Right renal cortex interstitium (tissue), 3 donors: ENCODE measurements at places on chromosomes 3 and 15.

- DNase-seq: no peak
Measured at GRCh38 chr15:94240480-94240879, 9.1 kb downstream of the MCTP2 start.

- DNase-seq: no peak
Measured at GRCh38 chr3:194512895-194513601, 26.2 kb upstream of the ATP13A3 start.

DNA sequence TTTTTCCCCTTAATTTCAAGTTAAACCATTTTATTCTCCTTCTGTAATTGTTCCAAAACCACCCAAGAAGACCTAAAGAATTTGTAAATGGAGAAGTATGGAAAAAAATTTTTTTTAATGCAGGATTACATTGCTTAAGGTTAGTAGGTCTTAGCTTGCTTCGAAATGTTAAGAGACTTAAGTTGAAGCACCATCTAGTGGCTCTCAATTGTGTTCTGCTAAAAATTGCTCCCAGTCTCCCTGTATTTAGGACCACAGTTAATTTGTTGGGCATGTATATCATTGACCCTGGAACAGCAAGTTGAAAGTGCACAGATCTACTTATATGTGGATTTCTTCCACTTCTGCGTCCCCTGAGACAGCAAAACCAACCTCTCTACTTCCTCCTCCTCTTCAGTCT lies 32.4 kb downstream of the CD200R1L start:
- DNase-seq: no peak

DNA sequence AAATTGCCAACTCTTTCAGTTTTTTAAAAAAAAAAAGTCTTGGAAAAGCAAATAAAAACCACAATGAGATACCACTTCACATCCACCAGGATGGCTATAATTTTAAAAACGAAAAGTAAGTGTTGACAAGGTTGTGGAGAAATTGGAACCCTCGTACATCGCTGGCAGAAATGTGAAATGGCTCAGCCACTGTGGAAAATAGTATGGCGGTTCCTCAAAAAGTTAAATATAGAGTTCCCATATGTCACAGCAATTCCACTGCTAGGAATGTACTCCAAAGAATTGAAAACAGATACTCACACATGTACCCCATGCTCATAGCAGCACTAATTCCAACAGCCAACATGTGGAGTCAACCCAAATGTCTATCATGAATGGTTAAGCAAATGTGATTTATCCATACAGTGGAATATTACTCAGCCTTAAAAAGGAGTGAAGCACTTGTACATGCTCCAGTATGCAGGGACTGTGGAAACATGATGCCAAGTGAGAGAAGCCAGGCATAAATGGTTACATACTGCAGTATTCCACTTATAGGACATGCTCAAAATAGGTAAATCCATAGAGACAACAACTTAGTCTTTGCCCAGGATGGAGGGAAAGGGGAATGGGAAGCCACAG lies 73.8 kb upstream of the PCSK6 start:
- no peak for DNase-seq

DNA sequence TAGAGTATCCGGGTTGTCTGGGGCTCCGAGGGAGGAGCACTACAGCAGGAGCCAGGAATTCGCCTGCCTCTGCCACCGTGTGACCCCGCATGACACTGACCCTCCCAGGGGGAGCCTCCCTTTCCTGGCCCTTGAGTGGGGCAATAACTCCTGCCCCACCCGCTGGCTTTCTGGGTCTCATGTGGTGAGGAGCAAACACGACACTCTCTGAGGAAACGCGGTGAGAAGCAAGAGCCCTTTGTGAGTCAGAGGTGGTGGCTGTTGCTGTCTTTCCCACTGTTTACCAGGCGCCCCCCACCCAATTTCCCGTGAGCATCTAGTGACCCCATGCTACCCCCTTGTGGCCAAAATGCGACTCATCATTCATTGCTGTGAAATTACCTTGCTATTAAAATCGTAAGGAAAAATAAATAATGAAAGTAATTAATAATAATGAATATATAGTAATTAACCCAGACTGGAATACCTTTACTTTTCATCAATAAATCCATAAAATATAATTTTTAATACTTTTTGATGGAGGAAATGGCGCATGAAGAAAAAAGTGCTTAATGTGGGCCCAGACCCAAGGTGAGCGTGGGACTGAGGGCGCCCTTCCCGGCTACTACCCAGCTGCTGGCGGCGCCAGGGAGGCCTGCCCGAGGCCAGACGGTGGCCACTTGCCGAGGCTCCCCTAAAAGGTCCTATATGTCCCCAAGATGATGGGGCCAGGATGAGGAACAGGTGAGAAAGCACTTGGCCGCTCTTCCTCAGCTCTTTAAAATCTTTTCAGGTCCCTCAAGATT lies 29.3 kb downstream of the CCNL1 start:
- no peak for DNase-seq

GRCh38 chr15:88142121-88142520 lies 114.4 kb downstream of the NTRK3 start:
- DNase-seq: no peak

DNA sequence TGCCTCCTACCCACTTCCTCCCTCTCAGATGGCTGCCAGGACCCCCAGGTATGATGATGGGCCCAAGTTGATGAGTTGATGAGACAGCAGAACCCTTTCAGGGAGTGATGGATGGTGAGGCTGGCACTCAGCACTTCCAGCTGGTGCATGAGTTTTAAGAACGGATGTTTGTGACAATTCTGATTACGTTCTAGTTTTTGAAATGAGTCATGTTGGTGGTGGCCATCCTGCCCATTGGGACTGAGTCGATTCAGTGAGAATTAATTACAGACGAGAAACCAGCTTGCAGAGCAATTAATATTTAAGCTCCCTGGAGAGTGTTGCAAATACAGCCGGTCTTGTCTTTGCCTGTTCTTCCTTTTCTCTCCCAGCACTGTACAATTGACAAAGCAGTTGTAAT lies 56.9 kb upstream of the NR2C2 start:
- no peak for DNase-seq

- DNase-seq: no peak
Measured at GRCh38 chr3:32249184-32249782, 10.8 kb downstream of the CMTM8 start.

DNA sequence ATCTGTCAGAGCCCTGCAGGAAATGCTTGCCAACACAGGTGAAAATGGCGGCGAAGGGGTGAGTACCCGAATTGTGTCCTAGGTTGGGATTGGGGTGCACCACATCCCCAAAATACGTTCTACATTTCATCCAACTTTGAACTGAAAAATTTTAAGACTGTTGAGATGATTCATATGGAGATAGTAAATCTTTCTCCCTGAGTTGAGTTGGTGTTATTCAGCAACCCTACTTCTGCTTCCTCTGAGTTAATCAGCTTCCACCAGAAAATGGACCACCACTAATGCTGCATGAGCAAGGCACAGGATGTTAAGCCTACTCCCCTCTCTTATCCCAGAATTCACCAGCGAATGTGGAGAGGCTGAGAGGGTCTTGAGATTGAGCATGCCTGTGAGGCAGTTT lies 192.9 kb downstream of the RYR3 start:
- no peak for DNase-seq

DNA sequence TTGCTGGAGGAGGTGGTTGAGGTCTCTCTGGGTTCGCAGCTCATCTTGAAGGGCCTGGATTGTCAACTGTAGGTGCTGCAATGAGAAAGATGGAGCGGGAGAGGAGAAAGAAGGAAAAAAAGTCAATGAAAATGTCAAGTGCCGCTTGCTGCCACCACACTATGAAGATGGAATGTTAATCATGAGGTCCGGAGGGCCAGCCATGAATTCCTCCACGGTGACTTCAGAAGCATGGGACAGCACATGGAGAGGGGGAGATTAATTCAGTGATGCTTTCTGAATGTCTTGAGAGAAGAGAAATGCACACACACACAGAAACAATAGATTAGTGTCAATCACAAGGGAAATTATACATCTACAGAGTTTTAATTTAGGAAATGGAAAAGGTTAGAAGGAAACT lies 171.9 kb downstream of the ERC2 start:
- no peak for DNase-seq

DNA sequence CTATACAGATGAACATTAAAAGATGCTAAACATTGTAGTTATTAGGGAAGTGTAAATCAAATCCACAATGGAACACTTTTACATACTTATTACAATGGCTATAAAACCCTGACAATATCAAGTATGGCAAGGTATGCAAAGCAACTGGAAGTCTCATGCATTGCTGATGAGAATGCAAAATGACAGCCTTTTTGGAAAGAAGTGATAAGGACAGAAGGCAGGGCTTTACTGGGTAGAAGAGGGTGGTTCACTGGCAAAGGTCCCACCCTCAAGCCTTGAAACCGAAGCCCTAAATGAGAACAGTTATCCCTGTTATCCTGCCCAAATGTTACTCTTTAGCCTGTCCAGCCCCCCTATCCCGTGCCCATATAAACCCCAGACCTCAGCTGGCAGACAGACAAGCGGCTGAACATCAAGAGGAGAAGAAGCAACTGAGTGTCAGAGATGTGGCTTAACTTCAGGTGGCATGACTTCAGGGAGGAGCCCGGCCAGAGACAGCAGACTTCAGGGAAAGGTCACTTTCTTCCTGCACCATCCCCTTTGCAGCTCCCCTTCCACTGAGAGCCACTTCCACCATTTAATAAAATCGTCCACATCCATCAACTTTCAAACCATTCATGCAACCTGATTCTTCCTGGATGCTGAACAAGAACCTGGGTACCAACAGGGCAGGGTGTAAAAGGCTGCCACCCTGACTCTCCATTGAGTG lies 732 bp upstream of the GCSAM start:
- DNase-seq: no peak

- no peak for DNase-seq
Measured at GRCh38 chr3:28958656-28959055, 322.2 kb upstream of the RBMS3 start.
